Kidney epithelial cell (primary cell): ENCODE measurements at places on chromosomes 16 and 17.

DNA sequence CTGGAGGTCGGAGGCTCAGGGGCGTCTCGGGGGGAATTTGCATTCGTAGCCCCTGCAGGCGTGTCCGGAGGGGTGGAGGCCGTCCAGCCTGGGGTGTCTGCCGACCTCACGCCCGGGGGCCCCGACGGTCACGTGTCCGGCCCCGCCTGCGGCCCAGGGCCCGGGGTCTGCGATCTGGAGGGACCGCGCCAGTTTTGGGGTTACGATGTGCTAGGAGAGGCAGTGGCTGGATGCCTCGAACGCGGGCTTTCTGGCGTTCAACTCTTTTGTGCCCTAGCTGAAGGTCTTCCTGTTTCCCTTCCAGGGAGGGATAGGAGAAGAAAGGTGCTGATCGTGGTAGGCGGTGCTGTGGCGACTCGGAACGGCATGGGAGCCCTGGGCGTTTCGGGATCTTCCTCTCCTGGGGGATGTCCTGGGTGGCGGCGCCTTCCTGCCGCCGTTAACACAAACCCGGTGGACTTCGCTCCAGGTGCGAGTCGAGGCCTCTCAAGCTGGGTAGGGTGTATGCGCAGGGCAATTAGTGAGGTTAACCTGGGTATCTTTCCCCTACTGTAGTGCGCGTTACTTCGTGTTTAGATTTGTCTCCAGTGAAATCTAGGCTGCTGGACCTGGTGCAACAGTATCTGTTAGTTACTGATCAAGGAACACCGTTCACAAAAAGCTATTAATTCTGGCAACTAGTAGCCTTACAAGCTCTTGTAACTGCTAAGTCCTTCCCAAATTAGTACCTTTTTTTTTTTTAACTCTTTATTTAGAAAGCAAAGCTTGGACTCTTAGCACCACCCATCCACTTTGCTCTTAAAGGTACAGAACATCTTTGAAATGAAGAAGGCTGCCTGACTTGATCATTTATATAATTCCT is 1.3 kb downstream of the AKAP1 start:
- no peak for DNase-seq

DNA sequence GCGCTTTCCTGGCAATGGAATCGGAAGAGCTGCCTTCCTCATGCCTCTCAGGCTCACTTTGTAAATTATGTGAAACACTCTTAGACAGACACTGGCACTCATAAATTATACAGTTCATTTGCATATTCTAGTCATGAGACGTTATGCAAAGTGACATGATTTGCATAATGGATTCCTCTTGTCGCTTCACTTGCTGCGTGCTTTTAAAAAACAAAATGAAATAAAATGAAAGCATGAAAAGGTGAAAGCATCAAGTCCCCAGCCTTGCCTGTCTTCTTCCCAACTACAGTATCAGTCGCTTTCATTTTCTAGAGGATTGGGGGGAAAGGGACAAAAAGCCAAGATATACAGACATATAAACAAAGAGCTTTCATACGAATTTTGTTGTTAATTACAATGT is 252.8 kb upstream of the PMFBP1 start:
- DNase-seq: no peak

GRCh38 chr17:55299890-55300289 is 35.1 kb downstream of the HLF start:
- no peak for DNase-seq

- no peak for DNase-seq
These were observed 286.7 kb downstream of the SEC14L1 start for GRCh38 chr17:77427391-77427991.

GRCh38 chr17:78818932-78819331 is 21.7 kb downstream of the USP36 start:
- DNase-seq: no peak
